ENCODE measurements at places on chromosomes 3 and 15.

GRCh38 chr3:104133630-104134029, 1233.1 kb upstream of the ALCAM start:
- no peak for DNase-seq

- DNase-seq = no peak
Observed at GRCh38 chr3:177137774-177138705, 59.2 kb downstream of the TBL1XR1 start.

DNA sequence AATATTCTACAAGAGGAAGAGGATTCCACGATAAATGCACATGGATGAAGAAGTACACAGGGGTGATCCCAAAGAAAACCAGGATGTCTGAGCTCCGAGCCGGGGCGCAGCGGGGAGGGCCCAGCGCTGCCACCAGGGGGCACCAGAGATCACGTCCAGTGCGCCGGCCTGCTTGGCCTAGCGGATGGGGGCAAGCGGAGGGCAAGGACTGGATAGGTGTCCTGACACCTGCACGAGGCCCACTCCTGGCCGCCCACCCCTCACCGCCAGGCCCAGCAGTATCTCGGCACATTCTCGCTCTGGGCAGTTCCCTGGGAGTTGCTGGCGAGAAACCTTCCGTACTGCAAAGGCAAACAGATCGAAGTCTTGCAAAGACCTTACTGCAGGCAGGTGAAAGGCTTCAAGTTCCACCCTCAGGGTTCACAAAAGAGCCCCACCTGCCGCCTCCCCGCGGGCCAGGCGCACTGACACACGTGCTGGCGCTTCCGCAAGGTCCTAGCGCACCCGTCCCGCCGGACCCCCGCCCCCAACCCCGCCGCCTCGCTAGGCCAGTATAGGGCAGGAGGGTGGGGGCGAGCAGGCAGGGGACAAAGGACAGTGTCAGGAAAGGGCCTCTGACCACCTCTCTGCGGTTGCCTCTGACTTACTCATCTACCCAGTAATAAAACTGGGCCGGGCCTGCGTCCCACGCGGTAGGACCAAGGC, 3.3 kb downstream of the ANKRD63 start:
- DNase-seq = peak; percentile 47

DNA sequence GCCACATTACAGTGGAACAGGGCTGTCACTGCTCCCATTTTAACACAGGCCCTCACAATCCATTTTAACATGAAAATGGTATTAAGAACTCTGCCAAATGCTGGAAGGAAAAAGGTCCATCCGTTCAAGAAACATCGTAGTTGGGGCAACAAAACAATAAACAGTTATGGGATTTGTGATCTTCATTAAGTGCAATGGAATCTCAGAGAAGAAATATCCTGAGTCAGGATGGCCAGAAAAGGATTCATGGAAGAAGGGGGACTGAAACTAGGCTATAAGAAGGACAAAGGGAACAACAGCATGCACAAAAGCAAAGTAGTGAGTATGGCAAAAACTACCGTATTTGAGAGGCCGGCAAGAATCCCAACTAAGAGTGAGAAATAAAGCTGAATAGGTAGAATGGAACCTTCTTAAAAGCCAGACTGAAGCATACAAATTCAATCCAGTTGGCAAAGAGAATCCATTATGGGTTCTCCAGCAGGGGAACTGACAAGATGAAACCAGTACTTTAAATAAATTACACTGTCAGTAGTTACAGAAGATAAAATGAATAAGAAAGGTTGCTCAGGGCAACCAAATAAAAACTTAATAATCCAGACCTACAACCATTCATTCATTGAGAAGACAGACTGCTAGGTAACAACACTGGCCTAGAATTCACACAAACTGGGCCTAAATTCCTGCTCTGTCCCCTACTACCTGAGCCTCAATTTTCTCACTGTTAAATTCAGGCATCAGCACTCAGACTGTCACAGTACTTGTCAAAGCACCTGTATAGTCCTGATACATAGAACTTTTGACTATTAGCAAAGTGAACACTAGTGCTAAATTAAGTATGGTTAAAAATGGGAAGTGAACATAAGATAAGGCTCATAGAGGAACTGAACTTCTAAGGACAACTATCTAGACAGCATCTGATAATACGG, 6.3 kb downstream of the TBL1XR1 start:
- no peak for DNase-seq

- DNase-seq = no peak
Observed at GRCh38 chr3:197460639-197461038, 95.1 kb downstream of the BDH1 start.

GRCh38 chr3:161212906-161213305, 8.2 kb upstream of the NMD3 start:
- DNase-seq = no peak

GRCh38 chr15:52745326-52746161, 44.6 kb downstream of the ONECUT1 start:
- no peak for DNase-seq

Data from HT1080 (cell line).